ENCODE measurements at places on chromosomes 3 and 15.

DNA sequence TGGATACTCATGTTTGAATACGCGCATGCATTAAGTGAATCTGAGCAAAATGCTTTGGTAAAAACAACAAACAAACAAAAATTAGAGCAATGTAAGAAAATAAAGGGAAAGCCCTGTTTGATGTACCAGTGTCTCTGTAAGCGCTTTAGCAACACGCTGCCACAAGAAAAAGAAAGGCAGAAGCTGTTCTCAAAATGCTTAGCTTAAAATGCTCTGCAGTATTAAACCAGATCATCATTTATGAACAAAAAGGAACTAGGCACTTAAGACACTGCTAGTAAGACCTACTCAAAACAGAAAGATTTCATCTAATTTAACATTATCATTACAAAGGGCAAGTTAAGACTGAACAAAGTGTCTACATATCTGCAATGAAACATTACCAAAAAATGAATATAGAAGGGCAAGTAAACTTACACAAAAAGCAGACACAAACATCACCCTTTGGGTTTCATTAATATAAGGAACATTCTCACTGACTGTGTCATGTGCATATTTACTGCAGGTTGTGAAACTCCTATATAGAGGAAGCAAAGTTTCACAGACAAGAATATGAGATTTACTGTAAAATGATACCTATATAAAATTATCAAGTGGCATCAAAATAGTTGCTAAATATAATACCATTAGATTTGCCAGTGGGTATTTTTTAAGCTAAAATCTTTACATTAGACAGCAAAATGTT, 102.1 kb downstream of the FBXL22 start:
- H3K4me1 ChIP-seq = no peaks in the 10 kb centered on the region
- no peak overlapping the region for H3K27ac ChIP-seq
- H3K4me3 ChIP-seq = no peak overlapping the region
- no peaks in the 10 kb centered on the region for H3K27me3 ChIP-seq
- no peak for DNase-seq
- peaks cover 18% of the 10 kb centered on the region for H3K36me3 ChIP-seq

GRCh38 chr3:48598323-48599076, 3.4 kb upstream of the COL7A1 start:
- peaks cover 34% of the 10 kb centered on the region for H3K4me1 ChIP-seq
- H3K36me3 ChIP-seq = peaks cover 75% of the 10 kb centered on the region
- H3K27me3 ChIP-seq = peaks cover 19% of the 10 kb centered on the region

- H3K36me3 ChIP-seq = no peaks in the 10 kb centered on the region
- no peak overlapping the region for H3K4me3 ChIP-seq
- H3K27me3 ChIP-seq = no peaks in the 10 kb centered on the region
- no peak overlapping the region for H3K27ac ChIP-seq
- H3K4me1 ChIP-seq = no peaks in the 10 kb centered on the region
Measured at GRCh38 chr3:94167796-94168195, 104.9 kb downstream of the NSUN3 start.

DNA sequence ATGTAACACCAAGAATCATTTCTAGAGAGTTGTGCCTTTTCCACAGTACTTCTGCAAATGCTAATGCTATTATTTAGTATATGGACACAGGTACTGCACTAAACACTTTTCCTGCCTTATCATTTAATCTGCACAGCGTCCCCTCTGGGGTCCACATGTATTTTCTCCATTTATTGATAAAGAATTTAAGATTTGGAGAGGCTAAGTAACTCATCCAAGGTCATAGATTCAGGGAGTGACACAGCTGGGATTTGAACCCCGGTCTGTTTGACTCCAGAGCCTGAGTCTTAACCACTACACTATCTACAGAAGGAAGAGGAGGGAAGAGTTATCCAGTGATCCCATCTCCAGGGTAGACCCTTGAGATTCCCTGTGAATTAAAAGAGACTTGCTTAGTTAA, 24.9 kb upstream of the TPRG1 start:
- H3K4me3 ChIP-seq = no peak overlapping the region
- H3K27me3 ChIP-seq = no peaks in the 10 kb centered on the region
- no peak for DNase-seq
- peaks cover 4% of the 10 kb centered on the region for H3K4me1 ChIP-seq

- H3K27ac ChIP-seq = no peak overlapping the region
- no peak overlapping the region for H3K4me3 ChIP-seq
- no peak for DNase-seq
- no peaks in the 10 kb centered on the region for H3K27me3 ChIP-seq
Measured at GRCh38 chr3:172846706-172847105, 96.2 kb downstream of the ECT2 start.

DNA sequence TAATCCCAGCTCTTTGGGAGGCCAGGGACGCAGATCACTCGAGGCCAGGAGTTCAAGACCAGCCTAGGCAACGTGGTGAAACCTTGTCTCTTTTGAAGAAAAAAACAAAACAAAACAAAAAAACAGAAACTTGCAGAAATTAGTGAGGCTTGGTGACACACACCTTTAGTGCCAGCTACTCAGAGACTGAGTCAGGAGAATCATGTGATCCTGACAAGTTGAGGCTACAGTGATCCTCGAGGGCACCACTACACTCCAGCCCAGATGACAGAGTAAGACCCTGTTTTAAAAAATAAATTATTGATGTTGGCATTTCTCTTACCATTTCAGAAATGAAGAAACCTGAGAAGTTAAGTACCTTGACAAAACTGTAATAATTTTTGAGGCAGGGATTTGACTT, 44.6 kb upstream of the CCNB2 start:
- H3K4me3 ChIP-seq = no peak overlapping the region
- H3K36me3 ChIP-seq = peaks cover 17% of the 10 kb centered on the region
- no peak overlapping the region for H3K27ac ChIP-seq
- no peaks in the 10 kb centered on the region for H3K27me3 ChIP-seq
- DNase-seq = no peak

GRCh38 chr3:183050706-183051105, 48.6 kb downstream of the MCCC1 start:
- no peaks in the 10 kb centered on the region for H3K4me1 ChIP-seq
- no peaks in the 10 kb centered on the region for H3K27me3 ChIP-seq
- peaks cover 16% of the 10 kb centered on the region for H3K36me3 ChIP-seq
- no peak overlapping the region for H3K4me3 ChIP-seq
- H3K27ac ChIP-seq = no peak overlapping the region

DNA sequence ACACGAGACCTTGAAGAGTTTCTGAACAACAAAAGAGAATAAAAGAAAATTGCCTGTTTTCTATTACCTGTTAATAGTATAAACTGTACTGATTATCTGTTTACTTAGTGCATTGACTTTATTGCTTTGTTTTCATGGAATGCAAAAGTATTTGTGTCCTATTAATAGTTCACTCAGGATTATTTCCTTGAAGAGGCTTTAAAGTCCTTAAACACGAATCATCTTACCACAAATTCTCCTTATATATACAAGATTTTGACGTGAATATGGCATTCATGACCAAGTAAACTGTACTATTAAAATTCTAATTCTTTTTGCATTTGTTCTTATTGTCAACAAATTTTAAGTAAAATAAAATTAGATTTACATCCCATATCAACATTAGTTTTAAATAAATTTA, 513.0 kb downstream of the NTRK3 start:
- no peaks in the 10 kb centered on the region for H3K27me3 ChIP-seq
- no peak overlapping the region for H3K4me3 ChIP-seq
- DNase-seq = no peak
- no peak overlapping the region for H3K27ac ChIP-seq
- no peaks in the 10 kb centered on the region for H3K36me3 ChIP-seq
- H3K4me1 ChIP-seq = no peaks in the 10 kb centered on the region

GRCh38 chr3:194730365-194730764, 44.7 kb downstream of the FAM43A start:
- no peak overlapping the region for H3K4me3 ChIP-seq
- no peaks in the 10 kb centered on the region for H3K36me3 ChIP-seq
- no peak overlapping the region for H3K27ac ChIP-seq
- no peak for DNase-seq
- peaks cover 3% of the 10 kb centered on the region for H3K4me1 ChIP-seq

DNA sequence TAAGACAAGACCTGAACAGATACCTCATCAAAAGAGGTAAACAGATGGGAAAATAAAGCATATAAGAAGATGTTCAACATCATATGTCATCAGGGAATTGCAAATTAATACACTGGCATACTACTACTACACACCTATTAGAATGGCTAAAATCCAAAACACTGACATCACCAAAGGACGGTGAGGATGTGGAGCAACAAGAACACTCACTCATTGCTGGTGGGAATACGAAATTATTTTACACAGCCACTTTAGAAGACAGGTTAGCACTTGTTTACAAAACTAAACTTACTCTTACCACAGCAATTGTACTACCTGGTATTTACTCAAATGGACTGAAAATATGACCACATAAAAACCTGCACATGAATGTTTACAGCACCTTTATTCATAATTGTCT, 119.6 kb downstream of the GSK3B start:
- no peak for DNase-seq
- H3K27me3 ChIP-seq = no peaks in the 10 kb centered on the region
- H3K36me3 ChIP-seq = peaks cover 2% of the 10 kb centered on the region
- no peak overlapping the region for H3K27ac ChIP-seq
- no peaks in the 10 kb centered on the region for H3K4me1 ChIP-seq

DNA sequence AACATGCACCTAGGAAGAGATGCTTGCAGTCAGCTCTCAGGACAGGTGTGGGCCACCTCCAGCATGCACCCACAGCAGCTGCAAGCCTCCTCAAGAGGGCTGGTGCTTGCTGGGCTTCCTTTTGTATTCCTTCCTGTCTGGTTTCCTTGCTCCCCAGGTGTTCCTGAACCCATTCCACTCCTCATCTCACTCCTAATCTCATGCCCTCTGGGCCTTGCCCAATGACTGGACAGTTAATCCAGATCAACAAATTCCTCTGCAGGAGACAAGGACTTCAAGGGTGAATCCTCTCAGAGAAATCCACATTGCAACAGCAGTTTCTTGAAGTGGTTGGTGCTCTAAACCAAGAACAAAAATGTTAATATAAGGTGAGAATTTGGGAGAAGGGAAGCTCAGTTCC, 30.7 kb downstream of the RASGRP1 start:
- H3K4me1 ChIP-seq = peaks cover 3% of the 10 kb centered on the region
- H3K4me3 ChIP-seq = no peak overlapping the region
- H3K27me3 ChIP-seq = no peaks in the 10 kb centered on the region
- DNase-seq = no peak
- no peak overlapping the region for H3K27ac ChIP-seq
- no peaks in the 10 kb centered on the region for H3K36me3 ChIP-seq

- no peaks in the 10 kb centered on the region for H3K27me3 ChIP-seq
- H3K4me3 ChIP-seq = no peak overlapping the region
- no peak overlapping the region for H3K27ac ChIP-seq
- no peak for DNase-seq
- H3K4me1 ChIP-seq = no peaks in the 10 kb centered on the region
- H3K36me3 ChIP-seq = no peaks in the 10 kb centered on the region
Measured at GRCh38 chr3:135869439-135870105, 96.0 kb upstream of the PPP2R3A start.

- no peak for DNase-seq
- no peaks in the 10 kb centered on the region for H3K4me1 ChIP-seq
- H3K36me3 ChIP-seq = no peaks in the 10 kb centered on the region
- no peak overlapping the region for H3K27ac ChIP-seq
- H3K27me3 ChIP-seq = no peaks in the 10 kb centered on the region
- no peak overlapping the region for H3K4me3 ChIP-seq
Measured at GRCh38 chr3:173287361-173287760, 110.2 kb upstream of the NLGN1 start.

DNA sequence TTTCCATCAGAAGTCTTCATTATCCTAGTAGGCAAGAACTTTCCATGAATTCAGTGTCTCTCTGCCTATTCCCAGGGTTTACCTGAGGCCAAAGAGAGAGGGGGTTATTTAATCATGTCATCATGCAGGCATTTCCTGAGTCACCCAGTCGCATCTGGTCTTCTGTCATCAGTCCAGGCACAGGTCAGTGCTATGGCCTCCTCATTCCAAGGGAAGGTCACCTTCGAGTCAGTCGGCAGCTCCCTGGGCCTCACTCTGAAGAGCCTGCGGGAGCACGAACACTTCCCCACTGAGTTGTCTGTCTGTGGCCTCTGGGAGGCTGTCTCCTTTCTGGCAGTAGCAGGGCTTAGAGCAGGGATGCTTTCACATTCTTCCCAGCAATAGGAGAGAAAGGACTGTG, 26.2 kb upstream of the LRTM1 start:
- no peak for DNase-seq
- H3K27ac ChIP-seq = no peak overlapping the region
- peaks cover 22% of the 10 kb centered on the region for H3K4me1 ChIP-seq
- H3K36me3 ChIP-seq = no peaks in the 10 kb centered on the region
- no peaks in the 10 kb centered on the region for H3K27me3 ChIP-seq

DNA sequence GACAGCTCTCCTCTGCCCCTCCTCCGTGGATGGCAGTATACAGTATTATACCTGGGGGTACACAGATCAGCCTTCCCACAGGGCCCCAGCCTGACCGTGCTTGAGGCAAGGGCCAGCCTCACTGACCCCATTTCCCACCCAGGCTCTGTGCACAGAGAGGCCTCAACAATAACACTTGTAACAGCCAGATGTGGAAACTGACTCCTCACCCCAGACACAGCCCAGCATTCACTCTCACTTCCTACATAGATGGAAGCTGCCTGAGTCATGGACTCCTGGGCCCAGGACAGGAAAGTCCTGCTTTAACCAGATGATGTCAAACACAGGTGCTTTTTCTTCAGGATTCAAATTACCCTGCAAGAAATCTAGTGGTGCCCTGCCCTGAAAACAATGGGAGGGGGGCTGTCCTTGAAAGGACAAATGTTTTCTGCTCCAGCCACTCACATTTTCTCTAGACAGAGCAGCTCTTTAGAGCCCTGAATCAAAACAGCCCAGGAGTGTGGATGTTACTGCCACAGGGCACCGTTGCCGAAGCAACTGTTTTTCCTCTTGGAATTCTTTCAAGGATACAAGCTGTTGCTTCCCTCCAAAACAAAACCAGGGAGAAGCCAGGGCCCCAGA, 16.4 kb downstream of the CCDC12 start:
- peak overlapping the region; percentile 52 for H3K27ac ChIP-seq
- peaks cover 34% of the 10 kb centered on the region for H3K4me1 ChIP-seq
- no peak overlapping the region for H3K4me3 ChIP-seq
- peak; percentile 35 for DNase-seq

DNA sequence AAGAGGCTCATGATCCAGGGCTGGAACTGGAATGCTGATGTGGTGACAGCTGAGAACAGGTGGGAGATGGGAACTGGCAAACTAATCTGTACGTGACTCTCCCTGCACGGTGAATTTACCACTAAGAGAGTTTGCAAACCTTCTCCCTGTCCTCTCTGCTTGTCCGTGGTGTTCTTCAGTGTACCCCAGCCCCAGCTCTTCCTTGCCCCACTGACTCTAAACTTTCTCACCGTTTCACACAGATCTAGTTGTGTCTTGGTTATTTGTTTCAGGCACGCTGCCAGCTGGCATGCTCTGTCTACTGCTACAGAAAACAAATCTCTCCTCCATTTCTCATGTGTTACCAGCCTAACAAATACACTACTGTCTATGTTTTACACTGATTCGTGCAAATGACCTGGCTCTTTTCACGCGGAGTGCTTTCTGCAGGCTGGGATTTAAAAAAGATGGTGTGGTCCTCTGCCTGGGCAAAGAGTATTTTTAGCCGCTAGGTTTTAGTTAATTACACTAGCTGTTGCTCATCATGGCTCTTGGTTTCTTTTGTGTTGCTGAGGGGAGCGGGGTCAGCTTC, 192.7 kb upstream of the LRIG1 start:
- no peaks in the 10 kb centered on the region for H3K36me3 ChIP-seq
- no peak overlapping the region for H3K4me3 ChIP-seq
- peak; percentile 90 for DNase-seq
- H3K4me1 ChIP-seq = peaks cover 24% of the 10 kb centered on the region
- H3K27ac ChIP-seq = peak overlapping the region; percentile 85

All from spinal cord (tissue), 10 donors.